ENCODE measurements at places on chromosomes 3 and 15.

GRCh38 chr3:41430391-41430790 is 231.1 kb downstream of the CTNNB1 start:
- no peak for DNase-seq

DNA sequence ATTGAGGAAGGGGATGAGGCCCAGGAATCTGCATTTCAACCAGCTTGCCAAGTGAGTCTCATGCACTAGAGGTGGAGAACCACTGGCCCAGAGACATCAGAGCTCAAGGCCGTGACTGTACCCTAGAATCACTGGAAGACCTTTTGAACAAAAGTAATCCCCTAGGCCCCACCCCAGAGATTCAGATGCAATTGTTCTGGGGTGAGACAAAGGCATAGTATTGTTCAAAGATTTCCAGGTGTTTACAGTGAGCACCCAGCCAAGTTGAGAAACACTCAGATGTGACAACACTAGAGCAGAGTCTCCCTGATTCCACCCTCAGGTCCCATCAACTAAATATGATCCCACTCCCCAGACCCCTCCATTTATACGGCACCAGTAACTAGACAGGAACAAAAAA is 290.3 kb upstream of the TLE3 start:
- no peak for DNase-seq

GRCh38 chr3:85081191-85081906 is 122.6 kb downstream of the CADM2 start:
- no peak for DNase-seq

- DNase-seq = no peak
These were observed 268.0 kb upstream of the ARRDC4 start for GRCh38 chr15:97692301-97693015.

DNA sequence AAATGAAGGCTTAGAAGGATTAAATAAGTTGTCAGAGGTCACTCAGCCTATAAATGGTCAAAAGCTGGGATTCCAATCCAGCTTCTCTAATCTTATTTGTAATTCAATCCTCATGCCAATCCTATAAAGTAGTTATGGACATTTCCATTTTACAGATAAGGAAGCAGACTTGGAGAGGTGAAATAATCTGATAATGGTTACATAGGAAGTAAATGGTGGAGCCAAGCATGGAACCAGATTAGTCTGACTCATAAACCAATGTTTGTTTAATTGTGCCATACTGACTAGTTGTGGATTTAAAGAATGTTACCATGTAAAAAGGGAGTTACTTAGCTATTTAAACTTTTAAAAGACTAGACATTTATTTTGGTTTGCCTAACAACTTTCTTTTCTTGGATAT is 59.7 kb downstream of the KCNAB1 start:
- DNase-seq = no peak

DNA sequence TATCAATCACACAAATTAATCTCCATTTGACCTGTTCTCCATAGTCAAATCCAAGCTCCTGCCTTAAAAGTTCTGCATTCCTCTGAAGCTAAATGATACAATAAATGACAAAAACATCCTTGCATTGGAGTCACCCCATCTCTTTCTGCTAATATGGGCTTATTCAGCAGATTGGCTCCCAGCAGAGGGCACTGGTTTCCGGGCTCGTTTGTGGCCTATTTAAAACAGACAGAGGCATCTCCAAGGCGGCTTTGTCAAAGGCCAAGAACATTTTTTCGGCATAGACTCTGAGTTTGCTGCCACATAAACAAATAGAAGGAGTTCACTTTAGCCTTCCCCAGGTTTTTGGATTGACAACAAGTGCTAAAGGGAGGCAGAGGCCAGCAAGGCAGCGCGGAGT is 204.4 kb upstream of the RASGRP1 start:
- no peak for DNase-seq

- DNase-seq = no peak
These were observed 55.4 kb downstream of the MRPL3 start for GRCh38 chr3:131447349-131447748.

DNA sequence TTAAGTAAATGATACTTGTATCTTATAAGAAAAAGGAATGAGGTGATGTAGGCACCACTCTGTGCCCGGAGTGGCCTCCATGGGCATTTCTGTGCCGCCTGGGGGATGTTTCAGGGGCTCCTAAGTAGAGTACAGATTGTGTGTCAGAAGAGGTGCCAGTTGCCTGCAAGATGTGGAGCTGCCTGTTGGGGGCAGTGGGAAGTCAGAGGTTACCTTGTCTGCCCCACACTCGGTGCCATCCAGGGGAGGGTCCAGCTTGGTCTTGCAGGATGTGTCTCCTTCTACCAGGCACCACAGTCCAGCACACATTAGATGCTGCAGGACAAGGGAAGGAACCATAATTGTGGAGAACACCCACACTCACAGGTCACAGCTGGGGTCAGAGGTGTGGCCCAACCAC is 208.8 kb downstream of the ADAMTS17 start:
- no peak for DNase-seq

DNA sequence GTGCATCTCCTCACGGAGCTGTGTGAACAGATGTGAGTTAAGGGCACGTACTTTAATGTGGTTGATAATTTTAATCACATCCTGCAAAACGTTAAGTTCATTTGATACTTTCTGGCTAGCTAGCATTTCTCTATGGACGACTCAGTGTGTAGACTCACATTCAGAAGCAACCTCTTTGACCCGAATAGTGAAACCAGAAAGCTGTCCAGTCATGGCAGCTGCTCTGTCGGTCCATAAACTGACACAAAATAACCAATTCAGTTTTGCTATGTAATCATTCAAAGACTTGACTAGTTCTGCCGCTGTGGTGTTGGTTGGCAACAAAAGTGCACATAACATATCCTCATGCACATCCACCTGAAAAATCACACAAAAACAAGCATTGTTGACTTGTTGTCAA is 3.7 kb upstream of the GFM1 start:
- DNase-seq = no peak

GRCh38 chr3:77373619-77374018 is 333.7 kb downstream of the ROBO2 start:
- DNase-seq = no peak

GRCh38 chr15:70236341-70237086 is 138.8 kb upstream of the TLE3 start:
- no peak for DNase-seq

DNA sequence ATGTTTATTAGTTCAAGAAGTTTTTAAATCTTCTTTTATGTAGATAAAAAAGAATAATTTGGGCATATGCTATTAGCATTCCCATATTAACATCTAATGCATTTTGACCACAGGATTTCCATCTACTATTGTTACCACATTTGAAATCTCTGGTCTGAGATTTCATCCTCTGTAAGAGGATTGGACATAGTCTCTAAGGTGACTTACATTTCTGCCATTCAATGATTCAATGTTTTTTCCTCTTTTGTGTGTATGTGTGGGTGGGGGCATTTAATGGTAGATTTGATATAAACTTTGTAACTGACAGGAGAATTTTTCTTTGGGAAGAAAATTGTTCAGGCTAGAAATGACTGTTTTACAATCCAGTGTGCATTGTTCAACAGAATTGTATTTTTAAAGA is 307.3 kb upstream of the RBMS3 start:
- no peak for DNase-seq

DNA sequence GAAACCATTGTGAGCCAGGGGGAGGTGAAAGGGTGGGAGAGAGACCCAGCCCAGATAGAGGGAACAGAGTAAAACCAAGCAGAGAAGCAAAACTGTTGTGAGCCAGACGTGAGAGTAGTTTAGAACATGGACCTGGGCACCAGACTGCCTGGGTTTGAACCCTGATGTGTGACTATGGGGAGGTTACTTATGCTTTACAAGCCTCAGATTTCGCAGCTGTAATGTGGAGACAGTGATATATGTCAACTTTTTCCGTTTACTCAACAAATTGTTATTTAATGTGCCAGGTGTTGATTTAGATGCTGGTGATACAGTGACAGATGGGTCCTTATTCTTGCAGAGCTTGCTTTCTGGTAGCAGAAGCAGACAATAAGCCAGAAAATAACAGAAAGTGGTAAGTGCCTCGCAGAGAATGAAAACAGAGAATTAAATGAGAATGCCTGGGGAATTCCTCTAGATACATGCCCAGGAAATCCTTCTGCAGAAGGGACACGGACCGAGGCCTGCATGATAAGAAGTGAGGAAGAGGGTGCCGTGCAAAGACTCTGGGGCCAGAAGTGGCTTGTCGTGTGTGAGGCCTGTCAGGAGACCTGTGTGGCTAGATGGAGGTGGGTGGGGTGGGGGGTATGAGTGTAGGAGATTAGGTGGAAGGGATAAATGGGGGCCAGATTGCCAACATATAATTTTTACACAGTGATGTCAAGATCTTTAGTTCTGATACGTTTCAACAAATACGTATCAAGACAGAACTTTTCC is 15.0 kb downstream of the KAT2B start:
- DNase-seq = peak; percentile 39

DNA sequence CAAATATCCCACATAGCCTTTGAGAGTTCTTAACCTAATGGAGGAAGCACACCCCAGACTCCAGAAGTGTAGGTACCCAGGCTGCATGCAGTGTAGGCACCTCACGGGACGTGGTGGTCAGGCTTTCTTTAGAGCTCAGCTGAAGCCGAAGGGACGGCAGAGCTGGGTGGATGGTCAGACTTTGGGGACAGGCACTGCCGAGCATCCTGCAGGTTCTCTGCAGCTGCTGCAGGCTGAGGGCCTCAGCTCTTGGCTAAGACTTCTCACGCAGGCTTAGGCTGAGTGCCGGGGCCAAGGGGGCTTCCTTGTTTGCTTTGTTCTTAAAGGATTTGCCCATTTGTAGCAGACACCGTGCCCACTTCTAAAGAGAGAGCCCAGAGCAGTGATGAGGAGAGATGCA is 177.0 kb downstream of the RAB11A start:
- no peak for DNase-seq

DNA sequence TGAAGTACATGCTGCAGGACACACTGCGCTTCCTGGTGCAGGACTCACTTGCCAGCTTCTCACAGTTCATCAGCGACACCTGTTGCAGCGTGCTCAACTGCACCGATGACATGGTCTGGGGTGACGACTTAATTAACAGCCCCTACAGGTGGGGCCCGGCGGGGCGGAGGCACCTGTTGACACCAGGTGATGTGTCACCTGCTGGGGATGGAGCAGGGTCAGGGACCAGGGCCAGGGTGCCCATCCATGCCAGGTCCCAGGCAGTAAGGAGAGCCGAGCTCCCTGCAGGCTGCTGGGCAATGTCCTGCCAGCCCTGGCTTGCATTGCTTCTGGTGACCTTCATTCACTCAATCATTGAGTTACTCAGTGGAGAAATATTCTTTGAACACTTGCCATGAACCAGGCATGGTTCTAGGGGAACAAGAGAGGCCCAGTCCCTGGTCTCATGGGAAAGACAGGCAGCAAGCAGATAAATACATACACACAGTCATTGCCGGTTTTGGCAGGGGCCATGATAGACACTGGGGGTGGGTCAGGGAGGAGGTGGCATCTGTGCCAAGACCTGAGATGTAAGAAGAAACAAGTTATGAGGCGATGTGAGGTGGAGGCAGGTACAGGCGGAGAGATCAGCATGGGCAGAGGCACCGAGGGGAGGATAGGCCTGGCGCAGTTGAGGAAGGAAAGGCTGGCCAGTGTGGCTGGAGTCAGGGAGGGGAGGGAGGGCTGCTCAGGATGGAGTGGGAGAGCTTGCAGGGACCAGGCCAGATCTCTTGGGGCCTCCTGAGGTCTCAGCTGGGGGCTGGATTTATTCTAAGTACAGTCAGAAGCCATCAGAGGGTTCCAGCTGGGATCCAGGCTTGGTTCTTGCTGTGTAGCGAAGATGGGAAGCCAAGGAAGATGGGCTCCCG is 30.8 kb downstream of the DNAH1 start:
- DNase-seq = no peak

DNA sequence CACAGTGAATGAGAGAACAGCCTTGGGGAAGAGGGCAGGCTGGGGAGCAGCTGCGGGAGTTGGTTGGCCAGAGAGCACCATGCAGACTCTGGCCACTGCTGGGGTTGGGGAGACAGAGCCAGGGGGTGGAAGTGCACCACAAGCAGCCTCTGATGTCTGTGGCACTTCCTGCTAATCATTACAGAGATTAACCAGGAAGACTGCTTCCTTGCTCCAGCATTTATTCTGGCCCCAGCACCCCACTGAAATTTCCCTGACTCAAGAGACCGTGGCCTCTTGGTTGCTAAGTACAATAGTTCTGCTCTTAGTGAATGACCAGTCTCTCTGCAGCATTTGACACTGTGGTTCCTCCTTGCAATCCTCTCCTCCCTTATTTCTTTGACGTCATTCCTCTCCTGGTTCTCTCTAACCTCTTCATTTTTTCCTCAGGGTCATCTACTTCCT is 266.2 kb upstream of the ROPN1 start:
- no peak for DNase-seq

GRCh38 chr3:182220013-182220412 is 508.3 kb downstream of the SOX2 start:
- no peak for DNase-seq

DNA sequence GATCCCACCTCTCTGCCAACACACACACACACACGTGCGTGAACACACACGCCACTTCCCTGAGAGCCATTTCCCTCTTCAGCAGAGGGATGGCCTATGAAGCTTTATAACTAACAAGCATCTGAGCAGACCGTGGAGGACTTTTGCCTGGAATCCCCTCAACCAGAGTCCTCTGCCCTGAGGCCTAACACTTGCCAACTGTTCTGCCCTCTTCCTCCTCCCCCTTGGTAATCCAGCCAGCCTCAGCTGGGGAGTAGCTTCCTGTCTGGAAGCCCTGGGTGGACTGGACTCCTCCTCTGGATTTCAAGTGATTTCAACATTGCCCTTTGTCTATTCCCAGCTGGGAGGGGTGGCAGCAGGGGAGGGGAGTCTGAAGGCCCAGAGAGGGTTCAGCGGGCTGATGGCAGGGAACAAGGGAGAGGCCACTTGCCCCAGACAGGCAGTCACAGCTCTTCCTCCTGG is 68.4 kb upstream of the HACD2 start:
- DNase-seq = no peak

DNA sequence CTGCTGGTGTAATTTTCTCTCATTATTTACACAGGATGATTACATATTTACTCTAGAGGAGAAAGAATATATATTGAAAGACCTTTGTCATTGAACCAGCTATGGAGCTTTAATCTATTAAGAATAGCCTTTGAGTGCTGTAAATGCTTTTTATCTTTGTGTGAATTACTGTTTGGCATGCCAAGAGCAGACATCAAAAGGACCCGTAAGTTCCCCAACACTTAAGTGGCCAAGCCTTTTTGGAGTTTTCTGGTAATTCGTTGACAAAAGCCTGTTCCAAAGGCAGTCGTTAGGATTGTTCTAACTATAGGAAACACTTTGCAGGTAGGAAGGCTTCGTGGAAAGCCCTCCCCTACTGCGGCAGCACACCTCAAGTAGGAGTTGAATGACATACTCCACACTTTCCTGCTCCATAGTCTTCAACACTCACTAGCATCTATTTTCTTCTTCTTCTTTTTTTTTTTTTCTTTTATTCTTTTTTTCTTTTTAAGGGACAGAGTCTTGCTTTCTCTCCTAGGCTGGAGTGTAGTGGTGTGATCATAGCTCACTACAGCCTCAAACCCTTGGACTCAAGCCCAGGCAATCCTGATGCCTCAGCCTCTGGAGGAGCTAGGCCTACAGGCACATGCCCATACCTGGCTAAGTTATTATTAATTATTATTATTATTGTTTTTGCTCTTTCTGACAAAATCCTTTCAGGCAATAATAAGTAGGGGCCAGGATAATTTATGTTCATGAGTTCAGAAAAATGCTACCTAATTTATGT is 98.6 kb downstream of the SUCNR1 start:
- DNase-seq = no peak
